ENCODE measurements at places on chromosomes 4 and X.

- no peak for DNase-seq
Measured at GRCh38 chr4:175339100-175339707, 421.0 kb downstream of the ADAM29 start.

DNA sequence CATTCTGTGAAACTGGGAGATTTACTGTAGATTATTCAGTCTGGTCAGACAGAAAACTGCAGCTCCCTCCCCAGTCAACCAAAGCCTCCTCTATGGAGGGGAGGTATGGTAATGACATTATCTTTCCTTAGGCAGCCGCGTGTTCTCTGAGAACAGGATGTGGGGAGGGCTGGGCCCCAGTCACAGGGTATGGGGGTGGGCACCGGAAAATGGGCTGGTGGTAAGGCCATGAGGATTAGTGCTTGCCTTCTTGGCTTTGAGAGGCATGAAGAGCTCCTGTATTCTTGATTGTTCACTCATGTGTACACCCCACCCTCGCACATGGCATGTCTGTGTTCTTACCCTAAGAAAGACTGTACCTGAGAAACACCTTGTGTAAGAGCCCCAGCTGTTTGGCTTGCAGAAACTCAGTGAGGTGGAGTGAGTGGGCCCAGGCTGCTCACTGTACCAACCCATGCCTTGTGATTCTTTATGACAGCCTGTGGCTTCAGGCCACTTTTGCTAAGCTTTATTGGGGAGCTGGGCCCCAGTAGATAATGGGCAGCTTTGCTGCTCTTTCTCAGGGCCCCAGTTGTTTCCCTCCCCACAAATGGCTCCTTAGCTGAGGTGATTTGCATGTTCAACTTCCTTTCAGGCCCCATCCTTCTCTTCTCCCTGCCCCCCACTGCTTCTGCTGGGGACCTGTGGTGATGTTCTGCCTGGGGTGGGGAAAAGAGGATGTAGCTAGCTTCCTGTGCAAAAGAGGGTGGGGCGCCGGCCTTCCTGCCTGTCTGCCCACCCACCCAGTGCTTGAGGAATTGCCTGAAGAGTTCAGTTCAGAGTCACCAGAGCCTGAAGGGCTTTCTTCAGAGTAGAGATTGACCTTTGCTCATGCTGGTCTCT is 30.7 kb downstream of the MSN start:
- DNase-seq, result no peak

- no peak for DNase-seq
Measured at GRCh38 chrX:120299928-120300327, 11.3 kb downstream of the TMEM255A start.

DNA sequence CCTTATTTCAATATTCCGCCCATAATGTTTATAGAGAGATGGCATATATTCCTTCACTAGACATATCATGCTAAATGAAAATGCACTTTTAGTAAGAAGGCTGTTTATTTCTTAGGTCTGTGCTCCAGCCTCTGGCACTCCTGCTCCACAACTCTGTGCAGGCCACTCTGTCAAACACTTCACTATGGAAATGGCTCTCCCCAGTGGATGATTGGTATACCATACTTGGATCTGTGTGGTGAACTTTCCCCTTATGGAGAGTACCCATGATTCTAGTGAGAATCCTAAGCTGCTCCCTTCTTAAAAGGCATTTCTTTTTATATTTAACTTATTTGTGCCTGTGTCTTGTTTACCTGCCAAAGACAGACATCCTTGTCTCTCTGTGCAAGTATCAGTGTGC is 480.1 kb upstream of the GALNT7 start:
- DNase-seq, result no peak

DNA sequence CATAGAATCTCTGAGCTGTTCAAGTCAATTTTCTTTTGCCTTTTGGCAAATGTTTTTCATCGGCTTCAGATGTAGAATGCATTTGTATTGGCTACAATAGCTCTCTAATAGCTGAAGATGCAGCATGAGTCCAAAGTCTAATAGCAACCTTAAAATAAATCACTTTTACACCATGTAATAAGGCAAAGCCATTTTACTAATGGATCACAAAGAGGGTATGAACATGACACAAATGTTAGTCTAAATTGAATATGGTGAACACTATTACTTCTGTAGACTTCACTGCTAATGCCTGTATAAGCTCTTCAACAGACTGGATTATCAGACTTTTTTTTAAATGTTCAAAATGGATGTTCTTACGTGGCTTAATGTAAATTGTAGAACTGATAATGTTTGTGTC is 645.3 kb downstream of the TLL1 start:
- no peak for DNase-seq

DNA sequence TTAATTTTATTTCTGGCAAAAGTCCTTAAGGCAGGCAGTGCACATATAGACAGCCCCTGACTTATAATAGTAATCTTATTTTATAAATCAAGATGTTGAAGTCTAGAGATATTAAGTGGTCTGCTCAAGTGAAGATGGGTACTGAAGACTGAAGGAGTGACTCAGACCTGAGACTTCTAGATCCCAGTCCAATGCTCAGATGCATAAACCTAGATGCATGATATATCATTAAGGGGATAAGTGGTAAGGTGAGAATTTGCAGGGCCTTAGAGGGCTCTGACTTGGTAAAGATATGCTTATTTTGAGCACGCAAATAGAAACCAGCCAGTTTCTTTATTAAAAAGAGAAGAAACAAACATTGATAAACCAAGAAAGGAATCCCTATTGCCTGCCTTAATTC is 42.9 kb downstream of the SLC9A7 start:
- DNase-seq, result no peak

GRCh38 chrX:153474718-153475117 is 4.3 kb upstream of the HAUS7 start:
- no peak for DNase-seq

DNA sequence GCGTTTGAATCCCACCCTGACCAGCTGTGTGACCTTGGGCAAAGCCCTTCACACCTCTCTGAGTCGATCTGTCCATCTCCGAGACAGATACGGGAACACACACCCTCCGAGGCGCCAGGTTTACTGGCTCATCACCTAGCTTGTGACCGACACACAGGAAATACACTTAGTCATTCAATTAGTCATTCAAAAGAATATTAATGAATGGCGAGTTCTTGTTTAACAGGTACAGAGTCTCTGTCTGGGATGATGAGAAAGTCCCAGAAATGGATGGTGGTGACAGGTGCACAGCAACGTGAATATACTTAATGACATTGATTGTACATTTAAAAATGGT is 80.6 kb downstream of the PPP2R2C start:
- no peak for DNase-seq

DNA sequence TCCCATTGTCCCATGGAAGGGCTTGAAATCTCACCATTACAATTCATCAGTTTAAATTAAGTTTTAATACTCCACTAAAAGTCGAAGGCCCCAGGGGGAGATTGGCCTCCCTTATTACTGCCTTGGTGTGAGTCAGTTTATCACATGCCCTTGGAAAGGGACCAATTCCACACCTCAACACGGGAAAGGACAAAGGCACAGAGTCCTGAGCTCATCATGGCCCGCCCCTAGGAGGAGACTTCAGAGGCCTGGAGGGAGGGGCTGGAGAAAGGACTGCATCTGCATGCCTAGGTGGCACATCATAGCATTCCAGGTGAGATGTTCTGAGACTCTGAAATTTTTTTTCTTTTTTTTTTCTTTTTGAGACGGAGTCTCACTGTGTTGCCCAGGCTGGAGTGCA is 2.8 kb upstream of the SEL1L3 start:
- no peak for DNase-seq

- no peak for DNase-seq
Measured at GRCh38 chrX:147602176-147602696, 309.5 kb upstream of the FMR1 start.
